ENCODE measurements at places on chromosomes 2 and 18.

GRCh38 chr2:20590704-20591515, 60.0 kb downstream of the HS1BP3 start:
- DNase-seq: no peak

GRCh38 chr18:54878659-54879358, 50.5 kb downstream of the RAB27B start:
- no peak for DNase-seq

- no peak for DNase-seq
Observed at GRCh38 chr18:77110400-77110799, 22.2 kb downstream of the MBP start.

DNA sequence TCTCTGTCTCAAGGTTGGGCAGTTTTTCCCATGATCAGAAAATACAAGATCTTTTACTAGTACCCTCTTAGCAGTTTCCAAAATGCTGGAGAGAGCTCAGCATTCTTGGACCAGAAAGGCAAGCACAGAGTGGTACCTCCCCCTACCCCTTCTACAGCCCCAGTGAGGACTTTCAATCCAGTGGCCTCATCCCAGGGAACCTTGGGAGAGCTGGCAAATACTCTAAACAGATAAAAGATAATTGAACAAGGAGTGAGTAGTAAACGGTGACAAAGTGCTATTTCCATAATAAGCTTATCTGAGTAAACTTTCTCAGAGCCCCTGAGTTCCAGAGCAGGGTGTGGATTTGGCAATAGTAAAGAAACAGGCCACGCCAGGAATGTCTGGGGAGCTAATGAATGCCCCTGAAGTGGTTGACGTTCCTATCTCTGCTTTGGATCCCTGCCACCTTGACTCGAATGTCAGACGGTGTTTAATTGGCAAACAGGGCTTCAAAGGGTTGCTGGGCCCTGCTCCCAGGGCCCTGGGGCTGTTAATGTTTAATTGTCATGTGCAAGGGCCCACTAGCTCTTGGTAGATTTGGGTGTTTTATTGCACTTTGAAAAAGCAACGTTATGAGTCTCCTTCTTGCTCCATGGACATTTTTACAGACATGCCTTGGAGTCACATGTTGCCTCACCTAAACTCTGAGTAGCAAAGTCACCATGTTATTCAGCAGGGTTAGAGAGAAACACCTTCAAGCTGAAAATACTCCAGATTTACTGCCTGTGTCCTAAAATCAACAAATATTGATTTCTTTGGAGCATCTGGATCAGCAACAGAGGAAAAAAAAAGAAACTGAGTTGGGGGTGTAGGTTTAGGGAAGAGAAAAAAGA, 239.9 kb downstream of the CYRIA start:
- no peak for DNase-seq

- DNase-seq: no peak
Observed at GRCh38 chr18:71304856-71305255, 1016.0 kb downstream of the SOCS6 start.

- no peak for DNase-seq
Observed at GRCh38 chr2:102301867-102302362, 9.4 kb upstream of the IL1RL1 start.

DNA sequence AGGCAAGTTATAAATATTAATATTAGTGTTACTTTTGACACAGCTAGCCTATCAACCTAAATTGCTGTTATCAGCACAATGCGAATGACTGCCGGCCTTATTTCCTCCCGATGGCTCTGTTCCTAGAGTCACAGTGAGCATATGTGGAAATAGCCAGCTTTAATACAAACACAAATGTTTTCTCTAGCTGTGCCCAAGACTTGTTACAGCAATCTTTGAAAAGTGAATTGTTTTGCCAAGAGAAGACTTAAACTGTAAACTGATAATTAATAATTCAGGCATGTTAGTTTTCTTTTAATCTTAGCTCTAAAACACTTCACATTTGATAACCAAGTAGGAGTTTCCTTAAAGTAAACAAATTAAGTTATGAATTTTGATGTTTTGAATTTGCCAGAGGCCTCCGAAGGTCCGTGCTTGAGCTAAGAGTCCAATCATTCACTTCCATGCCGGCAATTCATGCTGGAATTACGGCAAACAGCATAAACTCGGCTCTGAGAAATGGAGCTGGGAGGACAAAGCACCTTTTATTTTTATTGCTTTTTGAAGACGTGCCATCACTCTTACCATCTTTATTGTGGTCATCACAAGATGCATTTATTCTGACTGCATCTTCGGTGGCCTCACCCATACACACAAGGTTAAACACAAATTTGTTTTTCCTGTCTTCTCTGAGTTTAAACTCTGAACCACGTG, 184.5 kb upstream of the CWC22 start:
- DNase-seq: no peak

DNA sequence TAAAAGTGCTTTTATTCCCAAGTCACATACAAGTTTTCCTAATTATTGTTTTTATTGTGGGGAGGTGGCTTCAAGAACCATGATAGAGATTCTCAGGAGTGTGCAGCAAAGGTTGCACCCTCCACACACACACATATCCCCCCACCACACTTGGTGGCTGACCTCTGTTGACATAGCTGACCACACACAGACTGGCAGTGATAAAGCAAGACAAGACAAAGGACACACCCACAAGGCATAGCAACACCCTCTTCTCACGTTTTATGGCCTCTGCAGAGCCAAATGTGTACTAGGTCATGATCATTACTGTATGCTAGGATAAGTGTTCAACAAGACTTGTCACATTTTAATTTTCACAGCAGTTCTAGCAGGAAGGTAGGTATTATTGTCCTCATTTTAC, 143.0 kb upstream of the EPC2 start:
- DNase-seq: no peak

- DNase-seq: no peak
Observed at GRCh38 chr18:49725809-49726674, 87.3 kb downstream of the ACAA2 start.

GRCh38 chr2:1740716-1741589, 3.4 kb downstream of the PXDN start:
- DNase-seq: no peak

DNA sequence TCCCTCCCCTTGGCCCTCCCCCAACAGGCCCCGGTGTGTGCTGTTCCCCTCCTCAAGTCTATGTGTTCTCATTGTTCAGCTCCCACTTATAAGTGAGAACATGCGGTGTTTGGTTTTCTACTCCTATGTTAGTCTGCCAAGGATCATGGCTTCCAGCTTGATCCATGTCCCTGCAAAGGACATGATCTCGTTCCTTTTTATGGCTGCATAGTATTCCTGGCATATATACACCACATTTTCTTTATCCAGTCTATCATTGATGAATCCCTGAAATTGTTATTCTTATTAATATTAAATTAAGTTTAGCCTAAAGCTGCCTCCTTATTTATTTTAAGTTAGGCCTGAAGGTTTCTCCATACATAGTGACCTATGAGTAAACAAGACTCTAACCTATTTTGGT, 18.8 kb upstream of the RAB31 start:
- no peak for DNase-seq

DNA sequence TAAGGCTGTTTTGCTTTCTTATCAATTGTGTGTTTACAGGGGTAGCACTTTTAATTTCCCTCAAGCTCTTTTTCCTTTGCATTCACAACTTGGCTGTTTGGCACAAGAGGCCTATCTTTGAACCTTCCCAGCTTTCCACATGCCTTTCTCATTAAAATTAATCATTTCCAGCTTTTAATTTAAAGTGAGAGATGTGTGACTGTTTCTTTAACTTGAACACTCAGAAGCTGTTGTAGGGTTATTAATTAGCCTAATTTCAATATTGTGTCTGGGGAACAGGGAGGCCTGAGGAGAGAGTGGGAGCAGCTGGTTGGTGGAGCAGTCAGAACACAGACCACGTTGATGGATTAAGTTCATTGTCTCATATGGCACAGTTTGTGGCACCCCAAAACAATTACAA, 4.7 kb downstream of the ASB1 start:
- DNase-seq: no peak

DNA sequence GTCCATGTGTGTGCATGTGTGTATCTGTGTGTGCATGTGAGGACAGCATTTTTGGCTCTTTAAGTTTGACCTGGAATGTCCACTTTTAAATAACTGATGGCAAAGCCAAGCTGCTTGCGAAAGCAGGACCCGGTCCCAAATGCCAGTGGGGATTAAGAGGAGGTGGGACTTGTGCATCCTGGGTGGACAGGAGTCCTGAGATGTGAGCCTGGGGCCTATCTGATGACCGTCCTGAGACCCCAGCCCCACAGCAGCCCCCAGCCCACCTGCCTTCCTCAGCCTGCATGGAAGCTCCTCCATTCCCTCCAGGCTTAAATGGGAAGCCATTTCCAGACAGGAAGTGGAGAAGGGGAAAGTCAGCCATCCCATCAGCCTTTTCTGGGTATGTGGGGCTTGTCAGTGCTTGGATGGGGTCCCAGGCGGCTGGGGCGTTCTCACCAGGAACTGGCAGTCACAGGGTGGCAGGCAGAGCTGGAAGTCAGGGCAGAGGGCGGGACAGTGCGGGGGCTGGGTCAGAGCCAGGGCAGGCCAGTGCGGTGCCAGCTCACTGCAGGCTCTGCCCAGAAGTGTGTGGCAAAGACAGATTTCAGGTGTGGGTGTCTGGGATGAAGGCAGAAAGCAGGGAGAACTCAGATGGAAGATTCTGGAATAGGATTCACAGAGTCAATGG, 117.8 kb downstream of the ACKR3 start:
- DNase-seq: no peak

DNA sequence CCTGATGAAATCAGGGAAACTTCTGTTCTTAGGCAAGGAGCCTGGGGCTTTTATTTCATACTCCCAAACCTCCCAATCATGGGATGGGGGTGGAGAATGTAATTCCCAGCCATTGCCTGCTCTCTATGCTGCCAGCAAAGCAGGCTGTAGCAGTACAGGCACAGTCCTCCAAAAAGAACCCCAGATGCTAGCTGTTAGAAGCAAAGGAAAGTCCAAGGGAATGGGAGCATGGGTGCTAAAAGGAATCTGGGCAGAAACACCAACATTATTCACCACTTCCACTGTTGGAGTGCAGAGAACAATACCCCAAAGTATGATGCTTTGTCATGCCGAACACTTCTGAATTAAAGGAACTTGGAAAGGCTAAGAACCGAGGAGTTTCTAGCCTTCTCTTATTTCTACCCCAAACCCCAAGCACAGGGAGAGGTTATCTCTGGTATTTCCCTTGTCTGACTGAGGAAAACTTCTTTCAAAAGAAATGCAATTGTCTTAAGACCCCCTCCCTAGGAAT, 24.7 kb downstream of the MDH1 start:
- no peak for DNase-seq

DNA sequence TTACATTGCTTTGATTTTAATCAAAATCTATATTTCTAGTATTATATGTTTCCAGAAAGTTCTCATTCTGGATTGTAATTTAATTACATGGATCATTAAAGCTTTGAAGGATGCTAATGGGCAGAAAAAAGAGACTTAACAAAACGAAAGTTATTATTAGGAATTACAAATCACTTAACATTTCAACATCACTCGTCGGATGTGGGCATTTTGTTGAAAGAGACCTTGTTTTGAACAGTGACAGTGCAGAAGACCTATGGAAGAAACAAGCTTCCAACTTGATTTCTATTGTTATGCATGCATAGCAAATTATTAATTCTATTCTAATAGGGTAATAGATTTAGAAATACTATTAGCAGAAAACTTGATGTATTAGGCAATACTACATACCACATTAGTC, 31.4 kb upstream of the DARS1 start:
- no peak for DNase-seq
